ENCODE measurements at places on chromosomes 4 and X.
A peak's percentile ranks its signal among the peaks of the same experiment; 100 is the strongest.

DNA sequence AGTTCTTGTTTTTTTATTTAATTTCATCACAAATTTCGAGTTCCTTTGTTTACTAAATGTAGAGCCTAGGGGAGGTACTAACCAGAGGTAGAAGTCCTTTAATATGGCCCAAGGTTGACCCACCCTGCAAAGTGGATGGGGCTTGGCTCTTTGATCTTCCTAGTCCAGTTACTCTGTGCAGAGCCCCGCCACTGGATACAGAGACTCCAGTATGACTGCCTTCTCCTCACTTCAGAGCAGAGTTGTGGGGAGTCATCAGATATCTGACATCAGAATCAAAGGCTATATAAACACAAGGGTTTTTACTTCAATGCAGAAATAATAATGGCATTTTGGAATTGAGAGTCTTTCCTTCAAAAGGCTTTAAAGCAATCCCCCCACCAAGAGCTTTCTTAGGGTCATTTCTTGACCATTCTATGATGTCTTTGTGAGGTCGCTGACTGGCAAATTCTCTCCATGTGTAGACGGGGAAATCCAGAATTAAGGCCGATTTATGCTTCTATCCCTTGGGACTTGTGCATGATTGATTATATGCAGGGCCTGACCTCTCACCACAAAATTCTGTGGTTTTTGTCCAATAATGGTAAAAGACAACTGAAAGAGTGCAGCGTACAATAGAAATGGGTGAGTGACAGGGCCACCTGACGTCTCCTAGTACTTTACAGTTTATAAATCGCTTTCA is 88.3 kb upstream of the CITED1 start:
- no peak for DNase-seq

- DNase-seq: no peak
These were observed 126.4 kb downstream of the PJA1 start for GRCh38 chrX:69038816-69039215.

DNA sequence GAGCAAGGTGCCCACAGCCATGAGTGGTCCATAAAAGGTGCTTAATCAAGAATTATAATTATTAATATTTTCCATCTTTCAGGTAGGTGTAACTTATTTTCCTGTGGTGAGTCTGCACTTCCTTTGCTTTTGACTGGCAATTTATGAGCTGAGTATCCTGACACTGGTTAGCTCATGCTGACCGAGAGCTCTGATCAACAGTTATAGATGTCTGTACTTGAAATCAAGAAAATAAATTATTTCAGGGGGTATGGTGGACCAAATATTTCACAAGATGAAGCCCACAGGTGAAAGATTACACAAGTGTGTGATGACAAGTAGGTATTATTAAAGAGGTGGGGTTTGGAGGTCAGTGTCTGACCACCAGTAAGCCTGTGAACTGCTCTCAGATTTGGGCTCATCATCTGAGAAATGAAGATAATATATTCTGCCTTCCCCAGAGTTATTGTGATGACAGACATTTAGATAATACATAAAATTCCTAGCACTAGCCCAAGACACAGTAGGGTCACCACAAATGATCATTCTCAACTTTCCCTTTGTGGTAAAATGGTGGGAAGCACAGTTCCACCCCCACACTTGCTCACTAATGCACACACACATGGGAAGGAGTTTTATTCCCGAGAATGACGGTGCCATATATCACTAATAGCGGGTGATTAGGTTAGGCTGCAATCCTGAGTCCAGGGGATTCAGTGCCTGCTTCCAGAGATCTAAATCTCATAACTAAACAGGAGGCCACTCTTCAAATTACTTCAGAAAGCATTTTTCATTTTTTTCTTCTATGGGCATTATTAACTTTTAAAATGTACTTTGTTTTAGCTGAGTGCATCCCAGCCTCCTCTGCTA is 34.0 kb upstream of the PACRGL start:
- no peak for DNase-seq

- no peak for DNase-seq
These were observed 214.0 kb upstream of the NHS start for GRCh38 chrX:17160975-17161374.

DNA sequence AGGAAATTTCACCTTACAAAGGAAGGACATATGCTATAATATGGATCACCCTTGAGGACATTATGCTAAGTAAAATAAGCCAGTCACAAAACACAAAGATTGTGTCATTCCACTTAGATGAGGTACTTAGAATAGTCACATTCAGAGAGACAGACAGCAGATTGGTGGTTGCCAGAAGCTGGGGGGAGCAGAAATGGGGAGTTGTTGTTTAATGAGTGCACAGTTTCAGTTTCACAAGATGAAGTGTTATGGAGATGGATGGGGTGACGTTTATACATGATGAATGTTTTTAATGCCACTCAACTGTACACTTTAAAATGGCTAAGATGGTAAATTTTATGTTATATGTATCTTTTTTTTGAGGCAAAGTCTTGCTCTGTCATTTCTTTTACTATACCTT is 14.8 kb upstream of the SPON2 start:
- DNase-seq: no peak

DNA sequence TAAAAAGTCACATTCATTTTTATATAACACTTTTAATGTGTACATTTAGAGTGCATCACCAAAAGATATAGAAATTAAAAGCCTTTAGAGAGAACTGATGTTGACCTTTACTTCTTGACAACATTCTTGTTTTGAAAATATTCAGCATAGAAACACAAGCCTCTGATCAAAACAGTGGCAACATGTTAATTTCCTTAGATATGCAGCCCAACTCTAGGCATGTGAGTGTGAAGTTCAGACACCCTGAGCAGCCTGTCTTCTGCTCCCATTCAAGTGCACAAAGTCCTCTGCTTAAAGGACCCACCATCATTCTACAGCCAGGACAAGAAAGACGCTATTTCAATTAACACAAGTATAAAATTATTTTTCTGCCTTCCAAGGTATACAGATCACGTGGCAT is 60.0 kb downstream of the PPP3CA start:
- DNase-seq: no peak

DNA sequence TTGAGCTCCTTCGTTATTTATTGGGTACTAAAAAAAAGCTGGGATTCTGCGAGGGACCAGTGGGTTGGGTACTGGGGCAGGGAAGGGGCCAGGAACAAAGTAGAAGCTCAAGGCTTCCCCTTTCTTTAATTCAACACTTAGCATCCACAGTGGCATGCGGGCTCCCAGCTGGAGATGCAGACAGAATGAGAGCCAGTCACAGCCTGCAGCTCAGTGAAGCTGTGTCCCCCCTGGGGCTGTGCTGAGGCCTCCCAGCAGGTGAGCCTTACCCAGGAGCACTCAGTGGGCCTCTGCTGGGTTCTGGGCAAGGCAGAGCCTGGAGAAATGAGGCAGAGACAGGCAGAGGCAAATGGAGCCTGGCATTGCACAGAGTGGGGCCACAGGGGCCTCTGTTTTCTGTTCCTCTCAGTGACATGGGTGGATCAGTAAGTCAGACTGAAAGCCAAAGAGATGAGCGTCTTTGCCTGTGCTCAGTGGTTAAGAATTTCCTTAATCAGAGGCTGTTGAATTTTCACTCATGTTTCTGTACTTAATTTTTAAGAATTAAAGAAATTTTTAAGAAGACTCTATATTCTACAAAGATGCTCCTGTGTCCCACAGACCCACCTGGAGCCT is 181.4 kb upstream of the RBPJ start:
- DNase-seq: no peak

GRCh38 chr4:137998666-137999429 is 243.3 kb downstream of the SLC7A11 start:
- DNase-seq: no peak

- DNase-seq: peak; percentile 17
These were observed 19.5 kb downstream of the EPGN start for GRCh38 chr4:74327762-74328161.

GRCh38 chrX:92260102-92260501 is 480.9 kb downstream of the PCDH11X start:
- DNase-seq: no peak

Measured in suppressor macrophage (primary cell).